Panc1 (cell line): ENCODE measurements at places on chromosomes 2 and 18.

DNA sequence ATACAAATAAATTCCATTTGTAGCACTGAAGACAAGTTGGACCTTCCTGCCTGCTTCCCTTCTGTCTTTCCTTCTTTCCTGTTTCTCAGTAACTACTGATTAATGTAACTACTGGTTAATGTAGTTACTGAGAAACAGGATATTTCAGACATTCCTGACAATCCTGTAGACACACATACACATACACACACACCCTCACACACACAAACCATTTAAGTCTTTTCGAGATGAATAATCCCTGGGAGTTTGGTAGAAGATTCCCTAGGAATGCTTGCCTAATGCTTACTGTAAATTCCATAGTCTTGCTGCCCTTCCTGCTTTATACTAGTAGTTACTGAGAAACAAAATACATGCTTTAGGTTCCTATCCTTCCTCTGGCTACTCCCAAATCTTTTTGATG lies 83.9 kb downstream of the PIK3C3 start:
- no peak for DNase-seq
- H3K27me3 ChIP-seq = no peaks in the 10 kb centered on the region
- H3K27ac ChIP-seq = no peak overlapping the region

DNA sequence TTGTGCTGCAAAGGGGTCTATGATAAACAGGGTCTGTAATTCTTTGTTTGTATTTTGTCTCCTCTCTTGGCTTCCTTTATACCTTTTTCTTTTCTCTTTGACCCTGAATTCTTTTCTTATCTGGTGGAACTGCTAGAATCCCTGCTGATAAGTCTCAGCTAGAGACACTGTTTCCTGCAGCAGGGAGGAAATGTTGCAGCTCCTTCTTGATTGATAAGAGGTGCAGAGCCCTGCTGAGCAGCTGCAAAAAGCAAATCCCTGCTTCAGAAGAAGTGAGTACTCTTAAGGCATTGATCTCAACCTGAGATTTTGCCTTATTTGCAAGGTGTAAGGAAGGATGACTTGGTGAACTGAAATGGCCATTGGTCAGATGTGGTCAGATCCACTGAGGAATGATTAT lies 167.8 kb downstream of the NUP35 start:
- no peaks in the 10 kb centered on the region for H3K36me3 ChIP-seq
- H3K27me3 ChIP-seq = no peaks in the 10 kb centered on the region
- H3K4me3 ChIP-seq = no peak overlapping the region

DNA sequence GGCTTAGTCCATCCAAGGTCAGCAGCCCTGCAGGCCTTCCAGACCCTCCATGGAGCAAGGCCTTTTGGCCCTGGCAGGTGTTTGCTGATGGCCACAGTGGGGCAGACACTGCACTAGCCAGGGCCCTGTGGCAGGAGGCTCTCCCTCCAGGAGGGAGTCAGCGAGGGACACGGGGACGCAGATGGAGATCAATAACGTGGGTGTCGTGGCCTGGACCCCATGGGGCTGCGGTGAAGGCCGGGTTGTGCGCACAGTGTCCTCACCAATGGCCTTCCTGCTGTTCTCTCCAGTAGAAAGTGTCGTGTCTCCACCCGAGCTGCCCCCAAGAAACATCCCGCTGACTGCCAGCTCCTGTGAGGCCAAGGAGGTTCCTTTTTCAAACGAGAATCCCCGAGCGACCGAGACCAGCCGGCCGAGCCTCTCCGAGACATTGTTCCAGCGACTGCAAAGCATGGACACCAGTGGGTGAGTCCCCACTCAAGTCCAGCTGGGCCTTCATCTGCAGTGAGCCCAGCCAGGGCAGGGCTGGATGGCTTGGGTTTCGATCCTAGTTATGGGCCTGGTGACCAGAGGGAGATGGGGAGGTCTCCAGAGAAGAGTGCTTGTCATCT lies 65.4 kb downstream of the INPP5D start:
- no peaks in the 10 kb centered on the region for H3K4me1 ChIP-seq
- H3K27me3 ChIP-seq = no peaks in the 10 kb centered on the region
- no peak overlapping the region for H3K4me3 ChIP-seq
- H3K36me3 ChIP-seq = no peaks in the 10 kb centered on the region
- DNase-seq = no peak

GRCh38 chr2:121727950-121728349 lies 8.7 kb downstream of the NIFK start:
- peaks cover 29% of the 10 kb centered on the region for H3K36me3 ChIP-seq
- H3K4me1 ChIP-seq = no peaks in the 10 kb centered on the region
- H3K27ac ChIP-seq = no peak overlapping the region
- no peak overlapping the region for H3K4me3 ChIP-seq
- DNase-seq = no peak
